ENCODE measurements at places on chromosomes 4 and X. TPM values are rescaled to one million over a fixed set of nuclear protein-coding genes. Genes with fewer than 3 reads are reported as not detected.

- no peaks in the 10 kb centered on the region for H3K4me1 ChIP-seq
- no peaks in the 10 kb centered on the region for H3K36me3 ChIP-seq
- no peak overlapping the region for H3K27ac ChIP-seq
- no peak for DNase-seq
- no peaks in the 10 kb centered on the region for H3K27me3 ChIP-seq
Observed at GRCh38 chrX:15301924-15302323, 13.5 kb downstream of the ASB11 start.

- H3K27ac ChIP-seq, result no peak overlapping the region
- H3K4me1 ChIP-seq, result peaks cover 28% of the 10 kb centered on the region
- no peaks in the 10 kb centered on the region for H3K36me3 ChIP-seq
- no peak for DNase-seq
- H3K4me3 ChIP-seq, result no peak overlapping the region
- H3K27me3 ChIP-seq, result peaks cover 100% of the 10 kb centered on the region
Observed at GRCh38 chr4:173535957-173536356, 5.9 kb upstream of the HAND2 start.

DNA sequence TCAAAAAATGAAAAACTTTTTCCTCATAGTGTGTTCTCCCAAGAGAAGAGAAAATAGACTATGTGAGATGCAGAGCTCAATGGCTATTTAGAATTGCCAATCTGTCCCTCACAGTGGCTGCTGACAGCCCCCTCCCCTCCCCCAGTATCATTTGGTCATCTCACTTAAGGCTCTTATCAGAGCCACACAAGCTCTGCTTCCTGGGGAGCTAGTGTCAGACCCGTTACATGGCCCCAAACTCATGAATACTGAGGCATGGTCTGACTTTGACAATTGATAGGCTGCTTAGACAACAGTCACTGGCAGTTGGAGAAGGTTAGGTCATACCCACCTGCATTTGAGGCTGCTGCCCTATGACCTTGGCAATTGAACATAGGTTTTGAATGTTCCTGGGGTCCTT lies 15.3 kb downstream of the RNF150 start:
- H3K27me3 ChIP-seq, result no peaks in the 10 kb centered on the region
- H3K4me3 ChIP-seq, result no peak overlapping the region
- no peak for DNase-seq
- H3K4me1 ChIP-seq, result 0 out of 2 replicates have a peak, but pooled peaks cover 8% of the 10 kb centered on the region
- H3K27ac ChIP-seq, result no peak overlapping the region
- no peaks in the 10 kb centered on the region for H3K36me3 ChIP-seq

Gene DMRTC1B
- not detected for total RNA-seq

DNA sequence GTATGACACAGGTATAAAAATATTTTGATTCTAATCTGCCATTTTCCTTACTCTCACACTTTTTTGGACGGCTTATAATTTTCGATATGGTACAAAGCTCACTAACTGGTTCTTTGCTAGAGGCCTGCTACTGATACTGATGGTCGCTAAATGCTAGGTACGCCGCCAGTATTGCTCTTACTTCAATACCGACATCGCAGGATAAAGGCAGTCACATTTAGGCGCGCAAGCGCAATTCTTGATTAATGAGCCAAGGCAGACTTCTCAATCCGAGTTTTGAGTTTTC lies 557 bp upstream of the USP38 start:
- H3K4me3 ChIP-seq, result peak overlapping the region; percentile 89

- no peak overlapping the region for H3K27ac ChIP-seq
- H3K4me1 ChIP-seq, result no peaks in the 10 kb centered on the region
- no peak for DNase-seq
- H3K4me3 ChIP-seq, result no peak overlapping the region
Observed at GRCh38 chr4:12697970-12698369, 786.2 kb downstream of the RAB28 start.

DNA sequence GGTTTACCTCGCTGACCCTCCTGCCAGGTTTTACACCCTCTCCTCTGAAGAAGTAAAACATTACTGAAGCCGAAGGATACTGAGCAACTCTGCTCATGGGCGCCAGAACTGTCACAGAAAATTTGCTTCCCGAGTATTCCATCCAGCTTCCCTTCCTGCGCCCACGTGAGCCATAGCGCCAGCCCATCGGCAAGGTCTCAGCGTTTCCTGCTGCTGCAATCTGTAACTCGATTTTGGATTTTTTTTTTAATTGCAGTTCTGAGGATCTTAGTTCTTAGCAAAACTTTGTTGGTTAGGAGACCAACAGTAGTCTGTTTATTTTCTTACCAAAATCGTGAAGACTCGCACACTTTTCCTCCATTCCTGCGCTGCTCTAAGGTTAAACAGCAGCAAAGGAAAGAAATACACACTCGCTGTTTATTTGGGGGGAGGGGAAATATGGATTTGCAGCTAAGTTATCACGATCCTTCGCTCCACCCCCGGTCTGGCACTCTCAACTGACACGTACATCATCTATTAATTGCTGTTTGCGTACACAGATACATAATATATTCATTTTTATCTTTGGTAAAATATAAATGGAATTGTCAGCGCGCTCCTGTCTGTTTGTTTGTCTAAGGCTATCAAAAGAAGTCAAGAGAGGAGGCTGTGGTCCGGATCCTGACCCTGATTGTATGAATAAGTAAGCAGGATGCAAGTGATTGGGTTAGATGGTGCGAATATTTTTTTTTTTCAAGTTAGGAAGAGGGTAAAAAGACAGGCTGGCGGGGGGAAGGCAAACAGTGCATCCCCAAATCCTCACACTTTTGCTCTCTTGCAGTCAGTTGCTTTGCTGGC lies at the start of gene TLL1:
TLL1 (plus strand) TSS at position 777 of the 837 bp plus-strand sequence. CDS start 668 bp downstream, outside the sequence.
- peak within 1 kb of the TSS; percentile 73 for H3K4me3 ChIP-seq
- peaks cover 32% of the 10 kb centered on the region for H3K4me1 ChIP-seq

Gene PRSS12
- 7.5 TPM for total RNA-seq

- peaks cover 19% of the 10 kb centered on the region for H3K4me1 ChIP-seq
- H3K27ac ChIP-seq, result no peak overlapping the region
- H3K4me3 ChIP-seq, result no peak overlapping the region
Observed at GRCh38 chr4:8560265-8561047, 19.7 kb upstream of the GPR78 start.
